ENCODE measurements at places on chromosomes 11 and 22.
A peak's percentile ranks its signal among the peaks of the same experiment; 100 is the strongest.

DNA sequence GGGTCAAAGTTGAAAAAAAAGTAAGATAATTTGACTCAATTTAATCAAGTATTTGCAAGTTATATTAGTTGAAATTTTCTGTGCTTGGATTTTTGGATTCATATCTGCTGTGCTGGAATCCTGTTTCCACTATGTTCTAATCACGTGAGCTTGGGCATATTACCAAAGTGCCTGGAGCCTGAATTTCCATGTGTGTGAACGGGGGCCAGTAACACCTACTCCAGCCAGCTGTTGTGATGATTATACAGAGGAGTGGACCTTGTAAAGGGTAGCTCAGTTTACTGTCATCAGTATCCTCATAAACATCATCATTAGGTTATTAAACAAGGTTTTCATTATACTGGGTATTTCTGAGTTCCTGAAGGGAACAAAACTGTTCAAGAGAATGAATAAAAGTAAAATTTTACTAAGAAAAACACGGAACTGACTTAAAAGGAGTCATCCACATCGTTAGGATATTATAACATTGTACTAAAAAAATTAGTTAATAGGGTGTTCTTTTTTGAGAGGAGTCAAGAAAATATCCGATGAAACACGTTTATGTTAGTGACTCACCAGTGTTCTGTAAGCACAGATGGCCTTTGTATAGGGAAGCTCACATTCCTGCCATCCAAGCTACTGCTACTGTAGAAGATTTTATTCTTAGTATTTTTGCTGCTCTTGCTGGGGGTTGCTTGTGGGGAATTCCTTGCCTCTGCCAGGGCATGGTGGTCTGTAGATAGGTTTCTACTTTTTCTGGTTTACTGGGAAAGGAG is 144.1 kb downstream of the ARHGAP42 start:
- DNase-seq, result peak; percentile 31

GRCh38 chr11:47536915-47537314 is 16.0 kb downstream of the CELF1 start:
- DNase-seq, result no peak

- DNase-seq, result no peak
Measured at GRCh38 chr22:49047447-49047846, 780.2 kb downstream of the BRD1 start.

- no peak for DNase-seq
Measured at GRCh38 chr22:43441751-43442150, 29.9 kb downstream of the MPPED1 start.

GRCh38 chr11:26510756-26511155 is 61.3 kb downstream of the MUC15 start:
- DNase-seq, result no peak

- DNase-seq, result no peak
Measured at GRCh38 chr11:129698212-129698611, 117.4 kb upstream of the TMEM45B start.

GRCh38 chr11:23674866-23675265 is 814.6 kb upstream of the CCDC179 start:
- no peak for DNase-seq

GRCh38 chr11:60918251-60918938 is 4.4 kb downstream of the TMEM109 start:
- DNase-seq, result no peak

DNA sequence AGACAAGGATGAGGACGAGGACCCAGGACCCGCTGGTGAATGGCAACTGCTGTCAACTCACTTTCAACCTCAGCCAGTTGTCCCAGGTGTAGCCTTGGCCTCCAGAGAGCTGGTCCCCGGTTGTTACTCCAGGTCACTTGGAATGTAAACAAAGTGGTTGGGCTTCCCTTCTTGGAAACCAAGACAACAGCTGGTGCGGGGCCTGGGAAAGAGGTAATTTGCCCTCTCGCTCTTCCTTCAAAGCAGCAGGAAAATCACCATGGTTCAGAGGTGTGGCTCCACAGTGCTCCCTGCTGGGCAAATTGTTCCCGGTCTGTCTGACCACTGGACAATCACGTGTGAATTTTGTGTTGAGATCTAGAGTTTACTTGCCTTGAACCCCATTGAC is 15.0 kb downstream of the SLC1A2 start:
- no peak for DNase-seq

DNA sequence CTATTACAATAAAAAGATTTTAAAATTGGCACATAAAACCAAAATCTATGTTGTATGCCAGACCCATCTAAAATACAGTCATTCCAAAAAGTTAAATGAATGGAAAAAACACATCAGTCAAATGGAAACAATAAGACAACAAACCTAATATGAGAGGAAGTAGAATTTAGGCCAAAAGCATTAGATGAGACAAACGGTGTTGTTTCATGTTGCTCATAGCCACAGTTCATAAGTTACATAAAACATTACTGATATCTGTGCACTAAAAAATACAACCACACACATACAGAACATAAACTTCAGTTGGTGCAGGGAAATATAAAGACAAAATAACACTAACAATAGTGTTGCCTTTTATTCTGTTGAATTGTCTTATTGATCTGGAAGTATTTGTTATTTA is 661.9 kb downstream of the CNTN5 start:
- DNase-seq, result no peak

- DNase-seq, result no peak
Measured at GRCh38 chr22:20968281-20968977, 1.4 kb downstream of the AIFM3 start.

- DNase-seq, result no peak
Measured at GRCh38 chr11:130269326-130269943, 45.3 kb downstream of the ZBTB44 start.

- no peak for DNase-seq
Measured at GRCh38 chr11:60809691-60810090, 24.6 kb downstream of the MS4A10 start.

- DNase-seq, result no peak
Measured at GRCh38 chr11:128458321-128458720, 129.0 kb downstream of the ETS1 start.

DNA sequence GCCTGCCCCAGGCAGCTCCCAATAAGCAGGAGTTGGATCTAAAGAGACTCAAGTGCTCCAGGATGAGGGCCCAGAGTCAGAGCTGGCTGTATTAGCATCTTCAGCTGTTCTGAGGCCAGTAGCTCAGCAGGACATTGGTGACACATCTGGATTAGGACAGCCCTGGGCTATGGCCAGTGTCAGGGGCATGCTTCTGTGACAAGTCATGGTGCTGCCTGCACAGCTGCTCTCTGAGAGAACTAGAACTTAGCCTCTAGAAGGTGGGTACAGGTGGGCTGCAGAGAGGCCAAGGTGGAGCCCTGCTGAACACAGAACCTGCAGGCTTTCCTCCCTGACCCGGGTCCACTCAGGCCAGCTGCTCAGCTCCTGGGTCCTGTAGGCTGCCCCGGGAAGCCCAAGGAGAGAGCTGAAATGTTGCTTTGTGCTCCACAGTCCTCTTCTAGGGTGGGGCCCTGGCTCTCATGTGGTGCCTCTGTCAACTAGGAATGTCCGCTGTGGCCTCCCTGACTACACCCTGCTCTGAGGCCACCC is 426.9 kb downstream of the SOX6 start:
- DNase-seq, result no peak

DNA sequence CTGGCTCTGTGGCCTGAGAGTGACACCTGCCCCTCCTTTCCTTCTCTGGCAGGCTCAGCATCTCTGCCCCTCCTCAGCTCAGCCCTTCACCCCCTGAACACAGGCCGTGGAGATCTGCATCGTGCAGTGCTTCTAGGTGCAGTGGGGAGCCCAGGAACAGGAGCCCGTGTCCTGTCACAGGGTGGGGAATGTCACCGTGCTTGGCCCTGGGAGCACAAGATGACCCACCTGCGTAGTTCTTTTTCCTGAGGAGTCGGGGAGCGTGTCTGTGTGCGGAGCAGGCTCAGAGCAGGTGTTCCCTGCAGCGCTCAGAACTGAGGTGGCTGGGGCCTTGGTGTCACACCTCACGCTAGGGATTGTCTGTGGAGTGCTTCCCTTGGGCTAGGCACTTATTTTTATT is 10.6 kb downstream of the TBC1D22A start:
- no peak for DNase-seq

- DNase-seq, result no peak
Measured at GRCh38 chr11:15222777-15223176, 108.1 kb downstream of the INSC start.

GRCh38 chr11:72432347-72433287 is 1.7 kb downstream of the CLPB start:
- no peak for DNase-seq

- no peak for DNase-seq
Measured at GRCh38 chr11:126485021-126485792, 129.7 kb downstream of the ST3GAL4 start.

GRCh38 chr11:37313266-37313665 is 715.2 kb upstream of the RAG2 start:
- DNase-seq, result no peak

- no peak for DNase-seq
Measured at GRCh38 chr11:6586434-6587359, 16.7 kb downstream of the RRP8 start.

- no peak for DNase-seq
Measured at GRCh38 chr11:1648653-1649420, 19.3 kb downstream of the KRTAP5-5 start.

GRCh38 chr11:85960678-85961077 is 105.5 kb downstream of the CCDC83 start:
- DNase-seq, result no peak

GRCh38 chr11:4066910-4067309 is 27.7 kb upstream of the RRM1 start:
- DNase-seq, result no peak

- DNase-seq, result no peak
Measured at GRCh38 chr11:69974528-69974927, 103.6 kb upstream of the ANO1 start.

DNA sequence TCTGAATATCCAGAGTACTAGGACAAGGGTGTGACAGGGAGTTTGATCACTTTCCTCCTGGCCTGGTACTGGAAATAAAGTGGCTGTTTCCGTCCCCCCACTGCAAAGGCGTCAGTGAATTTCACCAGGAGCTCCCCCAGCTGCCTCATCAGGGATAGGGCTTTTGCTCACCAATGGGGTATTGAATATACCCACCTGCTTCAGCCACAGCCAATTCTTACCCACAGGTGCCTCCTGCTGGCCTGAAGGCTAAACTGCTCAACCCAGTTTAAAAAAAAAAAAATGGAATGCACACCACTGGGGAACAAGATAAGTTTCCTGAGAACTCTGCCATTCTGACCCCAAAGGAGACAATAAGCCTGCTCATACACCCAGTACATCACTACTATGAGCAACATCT is 65.3 kb upstream of the MS4A8 start:
- DNase-seq, result no peak

DNA sequence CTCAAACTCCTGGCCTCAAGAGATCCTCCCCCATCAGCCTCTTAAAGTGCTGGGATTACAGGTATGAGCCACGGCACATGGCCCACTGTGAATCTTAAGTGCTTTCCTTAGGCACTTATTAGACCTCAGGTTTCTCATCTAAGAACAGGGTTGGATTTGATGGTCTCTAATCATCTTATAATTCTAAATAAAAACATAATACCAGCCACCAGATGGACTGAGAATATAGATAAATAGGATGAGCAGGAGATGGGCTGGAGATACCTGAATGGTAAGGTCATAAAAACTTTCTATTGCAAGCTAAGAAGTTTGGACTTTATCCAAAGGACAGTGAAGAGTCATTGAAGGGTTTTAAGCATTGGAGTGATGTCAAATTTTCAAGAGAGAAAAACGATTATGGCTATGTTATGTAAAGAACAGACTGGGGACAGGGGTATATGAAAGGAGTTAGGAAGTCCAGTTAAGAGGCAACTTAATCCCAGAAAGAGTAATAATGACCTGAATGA is 85.2 kb downstream of the RELT start:
- no peak for DNase-seq

- no peak for DNase-seq
Measured at GRCh38 chr22:48820481-48821345, 1007.0 kb downstream of the BRD1 start.

DNA sequence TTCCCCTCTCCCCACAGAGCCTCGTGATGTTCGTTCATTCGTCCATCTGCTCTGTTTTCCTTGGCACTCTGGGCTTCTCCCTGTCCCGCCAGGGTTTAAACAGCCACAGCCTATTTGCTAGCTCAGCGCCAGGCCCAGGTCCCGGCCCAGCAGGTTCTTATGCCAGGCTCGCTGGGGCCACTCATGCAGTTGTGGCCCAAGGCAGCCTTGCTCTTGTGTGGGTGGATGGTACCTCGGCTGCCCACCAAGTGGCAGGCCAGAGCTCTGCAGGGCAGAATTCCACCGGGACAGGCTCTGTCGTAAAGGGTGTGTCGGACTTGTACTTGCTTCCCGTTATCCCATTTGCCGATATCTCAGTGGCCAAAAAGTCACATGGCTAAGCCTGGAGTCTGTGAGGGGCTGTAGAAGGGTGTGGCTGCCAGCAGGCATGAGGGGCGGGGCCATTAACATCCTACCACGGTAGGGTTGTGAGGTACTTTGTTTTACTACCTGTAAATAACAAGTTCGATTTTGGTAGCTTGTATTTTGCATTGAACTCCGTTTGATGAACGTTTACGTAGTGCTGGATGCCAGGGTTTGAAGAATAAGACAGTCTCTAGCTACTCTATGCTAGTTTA is 7.9 kb downstream of the FAM118A start:
- no peak for DNase-seq

- DNase-seq, result no peak
Measured at GRCh38 chr11:69107413-69107812, 48.3 kb upstream of the SMIM38 start.

DNA sequence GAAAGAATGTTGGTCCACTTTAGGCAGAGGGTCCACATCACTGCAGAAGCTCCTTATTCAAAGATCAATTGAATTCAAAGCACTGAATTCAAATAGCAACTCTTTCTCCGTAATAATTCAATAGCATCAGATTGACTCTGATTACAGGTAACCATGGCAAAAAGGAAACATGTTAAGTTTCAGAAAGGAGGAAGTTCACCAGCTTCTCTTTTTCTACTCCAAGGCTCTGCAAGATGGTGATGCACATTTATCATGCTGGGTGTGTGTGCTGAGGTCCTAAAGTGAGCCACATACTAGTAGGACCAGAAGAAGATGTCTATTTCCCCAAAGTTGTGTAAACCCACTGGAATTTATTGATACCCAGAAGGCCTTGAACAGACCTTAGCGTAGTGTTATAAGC is 18.0 kb upstream of the DRD2 start:
- no peak for DNase-seq

DNA sequence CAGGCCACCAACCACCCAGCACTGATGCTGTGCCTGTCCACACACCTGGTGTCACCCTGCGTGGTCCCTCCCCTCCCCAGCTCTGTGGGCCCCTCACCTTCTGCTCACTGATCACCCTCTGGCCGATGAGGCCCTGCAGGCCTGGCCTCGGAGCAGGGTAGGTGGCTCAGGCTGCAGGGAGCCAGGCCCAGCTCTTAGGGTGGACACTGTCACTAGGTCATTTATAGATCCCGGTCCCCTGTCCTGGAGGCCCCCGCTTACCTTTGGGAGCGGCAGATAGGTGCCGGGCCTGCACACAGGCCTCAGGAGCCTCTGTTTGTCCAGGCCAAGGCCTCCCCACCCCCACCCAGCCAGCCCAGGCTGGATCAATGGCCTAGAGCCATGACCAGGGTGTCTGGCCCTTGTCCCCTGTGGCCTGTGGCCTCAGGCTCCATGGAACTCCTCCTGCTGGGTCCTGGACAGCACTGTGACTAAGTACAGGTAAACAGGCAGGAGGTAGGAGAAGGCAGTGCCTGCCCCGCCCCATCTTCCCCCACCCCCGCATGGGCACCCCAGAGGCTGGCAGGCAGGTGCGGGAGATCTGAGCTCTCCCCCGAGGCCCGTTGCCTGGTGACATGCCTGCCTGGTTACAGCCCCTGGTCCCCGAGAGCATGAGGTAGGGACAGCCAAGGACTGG is at the start of gene TMPRSS6:
TMPRSS6 (minus strand) TSS at position 472 of the 676 bp plus-strand sequence. CDS start 6,296 bp downstream, outside the sequence.
- DNase-seq, result no peak
